ENCODE measurements at places on chromosomes 11 and 22.

DNA sequence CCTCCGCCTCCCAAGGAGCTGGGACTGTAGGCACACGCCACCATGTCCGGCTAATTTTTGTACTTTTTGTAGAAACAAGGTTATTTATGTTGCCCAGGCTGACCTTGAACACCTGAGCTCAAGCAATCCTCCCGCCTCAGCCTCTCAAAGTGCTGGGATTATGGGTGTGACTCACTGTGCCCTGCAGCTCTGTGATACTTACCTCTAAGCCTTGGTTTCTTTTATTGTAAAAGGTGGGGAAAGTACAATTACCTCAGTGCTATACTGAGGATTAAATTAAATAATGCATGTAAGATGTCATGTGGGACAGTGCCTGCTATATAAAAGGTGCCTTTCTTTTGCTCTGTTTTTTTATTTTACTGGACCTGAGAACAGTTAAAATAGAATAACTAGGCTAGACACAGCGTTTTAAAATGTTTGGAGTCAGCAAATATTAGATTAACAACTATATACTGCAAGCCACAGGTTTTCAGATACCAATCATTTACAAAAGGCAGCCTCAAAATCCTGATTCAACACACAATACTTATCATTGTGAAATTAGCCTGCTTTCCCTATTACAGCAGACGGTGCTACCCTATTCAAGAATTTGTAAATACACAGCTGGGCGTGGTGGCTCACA lies 30.0 kb downstream of the PRR14L start:
- no peak for DNase-seq

GRCh38 chr22:41603873-41604332 lies 14.3 kb upstream of the PMM1 start:
- peak; percentile 49 for DNase-seq

- DNase-seq = no peak
Observed at GRCh38 chr11:122804161-122804560, 34.1 kb upstream of the CRTAM start.

DNA sequence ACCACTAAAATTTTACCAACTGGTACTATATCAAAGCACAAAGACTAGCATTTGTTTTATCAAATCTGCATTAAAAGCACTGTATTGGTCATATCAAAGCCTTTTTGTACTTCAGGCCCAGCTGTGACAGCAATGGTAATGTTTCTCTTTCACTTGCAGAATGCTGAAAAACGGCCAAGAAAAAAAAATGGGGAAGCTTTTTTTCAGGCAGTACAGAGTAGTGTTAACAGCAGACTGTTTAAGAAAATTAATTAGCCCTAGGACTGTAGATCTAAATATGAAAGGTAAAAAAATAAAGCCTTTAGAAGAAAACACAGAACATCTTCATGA lies 33.3 kb downstream of the DENND5A start:
- DNase-seq = no peak

- no peak for DNase-seq
Observed at GRCh38 chr11:1500466-1501420, 14.2 kb upstream of the MOB2 start.

- DNase-seq = no peak
Observed at GRCh38 chr11:77175021-77175842, 47.2 kb downstream of the MYO7A start.

DNA sequence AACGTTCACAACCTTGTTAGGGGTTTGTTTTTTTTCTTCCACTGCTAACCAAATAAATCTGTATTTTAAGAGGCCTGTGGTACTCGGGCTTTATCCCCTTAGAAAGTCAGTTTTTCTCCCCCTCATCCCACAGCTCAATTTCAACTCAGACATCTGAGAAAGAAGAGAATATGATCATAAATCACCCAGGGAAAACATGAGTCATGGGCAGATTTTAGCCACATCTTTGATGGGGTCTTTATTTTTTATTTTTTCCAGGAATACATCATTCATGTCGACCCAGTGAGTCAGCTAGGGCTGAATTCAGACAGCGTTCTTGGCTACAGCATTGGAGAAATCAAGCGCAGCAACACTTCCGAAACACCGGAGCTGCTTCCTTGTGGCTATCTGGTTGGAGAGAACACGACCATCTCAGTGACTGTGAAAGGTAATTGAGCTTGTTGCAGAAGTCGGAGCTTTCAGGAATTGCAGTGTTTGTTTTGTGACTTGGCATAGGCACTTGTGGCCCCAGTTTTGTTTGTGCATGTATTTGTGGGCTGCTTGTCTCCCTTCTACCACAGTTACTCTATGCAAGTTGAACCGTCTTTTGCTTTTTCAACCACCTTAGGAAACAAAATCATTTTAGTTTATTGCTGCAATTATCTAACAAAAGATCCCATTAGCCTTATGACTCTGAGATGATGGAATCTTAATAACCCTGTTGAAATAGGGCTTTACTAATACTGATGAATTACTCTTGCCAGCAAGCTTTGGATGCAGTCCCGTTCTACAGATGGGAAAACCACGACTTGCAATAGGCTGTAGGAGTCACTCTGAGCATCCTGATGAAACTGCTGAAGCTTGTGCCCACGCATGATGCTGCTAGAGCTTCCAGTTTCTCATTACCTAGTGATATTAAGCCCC lies 62.7 kb downstream of the DBX1 start:
- DNase-seq = no peak

DNA sequence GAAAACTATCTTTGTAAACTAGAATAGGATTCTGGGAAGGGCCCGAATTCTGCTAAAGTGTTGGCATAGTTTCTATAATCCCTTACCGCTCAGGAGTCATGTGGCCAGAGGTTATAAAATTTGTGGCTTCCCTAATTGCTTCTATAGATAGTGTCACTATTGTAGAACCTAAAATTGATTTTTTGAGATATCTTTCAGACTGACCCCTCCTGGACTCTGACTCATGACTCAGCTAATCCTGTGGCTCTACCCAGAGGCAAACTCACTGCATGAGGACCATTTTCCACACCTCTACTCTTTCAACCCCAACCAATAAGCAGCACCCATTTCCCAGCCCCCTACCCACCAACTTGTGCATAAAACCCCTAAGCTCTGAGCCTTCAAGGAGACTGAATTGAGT lies 61.8 kb upstream of the PRSS23 start:
- no peak for DNase-seq

GRCh38 chr22:29090039-29090438 lies 17.2 kb downstream of the KREMEN1 start:
- DNase-seq = no peak

- DNase-seq = no peak
Observed at GRCh38 chr22:37240240-37240940, 3.7 kb downstream of the RAC2 start.

GRCh38 chr11:1150116-1150515 lies 7.6 kb upstream of the MUC5AC start:
- DNase-seq = no peak

GRCh38 chr11:115581871-115582639 lies 77.8 kb upstream of the CADM1 start:
- no peak for DNase-seq

GRCh38 chr11:35223371-35223796 lies 84.4 kb downstream of the CD44 start:
- no peak for DNase-seq

- DNase-seq = no peak
Observed at GRCh38 chr11:9642894-9643293, 21.0 kb upstream of the SWAP70 start.

- DNase-seq = no peak
Observed at GRCh38 chr22:22935056-22935545, 47.5 kb downstream of the IGLL5 start.

DNA sequence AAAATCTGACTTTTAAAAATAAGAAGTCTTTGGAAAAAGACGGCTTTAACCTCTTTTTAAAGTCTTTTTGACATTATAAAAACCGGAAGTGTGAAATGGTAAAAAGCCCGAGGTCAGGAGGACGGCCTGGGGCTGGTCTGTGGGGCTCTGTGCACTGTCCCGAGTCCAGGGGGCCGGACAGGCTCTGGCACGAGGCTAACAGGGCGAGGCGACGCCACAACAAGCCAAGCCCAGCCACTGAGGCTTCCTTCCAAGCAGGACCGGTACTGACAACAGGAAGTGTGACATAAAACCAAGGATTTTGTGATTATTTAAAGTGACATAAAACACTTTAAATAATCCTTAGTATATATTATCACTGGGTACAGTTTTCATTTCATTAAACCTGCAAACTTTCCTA lies 39.2 kb downstream of the BRD1 start:
- no peak for DNase-seq

DNA sequence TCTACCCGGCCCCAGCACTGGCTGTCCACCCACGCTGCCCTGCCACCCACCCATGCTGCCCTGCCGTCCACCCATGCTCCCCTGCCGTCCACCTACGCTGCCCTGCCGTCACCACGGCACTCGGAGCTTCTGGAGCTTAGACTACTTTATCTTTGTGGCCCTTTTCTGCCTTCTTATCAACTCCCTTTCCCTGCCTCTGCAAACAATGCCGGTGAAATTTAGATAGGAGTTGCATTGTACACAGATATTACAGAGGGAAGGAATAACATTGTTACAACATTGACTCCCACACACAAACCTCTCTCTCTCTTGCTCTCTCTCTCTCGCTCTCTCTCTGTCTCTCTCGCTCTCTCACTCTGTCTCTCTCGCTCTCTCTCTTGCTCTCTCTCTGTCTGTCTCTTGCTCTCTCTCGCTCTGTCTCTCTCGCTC lies 33.7 kb upstream of the BRSK2 start:
- DNase-seq = no peak

DNA sequence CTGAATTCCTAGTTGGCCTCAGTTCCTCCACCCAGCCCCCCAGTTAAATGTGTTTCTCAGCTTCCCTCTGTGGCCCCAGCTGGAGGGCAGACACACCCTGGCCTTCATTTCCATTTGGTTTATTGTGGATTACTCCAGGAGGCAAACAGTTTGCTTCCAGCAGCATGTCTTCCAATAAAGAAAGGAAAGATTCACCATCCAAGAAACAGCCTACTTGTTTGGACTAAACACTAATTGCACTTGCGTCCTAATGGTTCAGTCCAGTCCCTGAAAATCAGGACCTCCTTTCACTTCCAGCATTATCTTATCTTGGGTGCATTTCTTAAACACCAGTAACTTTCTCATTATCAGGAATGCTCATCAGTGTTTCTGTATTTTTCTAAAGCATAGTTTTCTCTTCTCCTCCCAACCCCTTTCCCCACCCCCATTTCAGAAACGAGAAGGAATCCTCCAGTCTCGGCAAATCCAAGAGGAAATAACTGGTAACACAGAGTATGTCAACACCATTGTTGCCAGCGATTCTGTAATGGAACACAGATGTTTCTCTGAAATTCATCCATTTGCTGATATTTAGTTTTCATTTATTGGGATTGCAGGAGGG lies 130.9 kb downstream of the PARVA start:
- DNase-seq = no peak

GRCh38 chr11:25953006-25953405 lies 378.9 kb upstream of the ANO3 start:
- DNase-seq = no peak

DNA sequence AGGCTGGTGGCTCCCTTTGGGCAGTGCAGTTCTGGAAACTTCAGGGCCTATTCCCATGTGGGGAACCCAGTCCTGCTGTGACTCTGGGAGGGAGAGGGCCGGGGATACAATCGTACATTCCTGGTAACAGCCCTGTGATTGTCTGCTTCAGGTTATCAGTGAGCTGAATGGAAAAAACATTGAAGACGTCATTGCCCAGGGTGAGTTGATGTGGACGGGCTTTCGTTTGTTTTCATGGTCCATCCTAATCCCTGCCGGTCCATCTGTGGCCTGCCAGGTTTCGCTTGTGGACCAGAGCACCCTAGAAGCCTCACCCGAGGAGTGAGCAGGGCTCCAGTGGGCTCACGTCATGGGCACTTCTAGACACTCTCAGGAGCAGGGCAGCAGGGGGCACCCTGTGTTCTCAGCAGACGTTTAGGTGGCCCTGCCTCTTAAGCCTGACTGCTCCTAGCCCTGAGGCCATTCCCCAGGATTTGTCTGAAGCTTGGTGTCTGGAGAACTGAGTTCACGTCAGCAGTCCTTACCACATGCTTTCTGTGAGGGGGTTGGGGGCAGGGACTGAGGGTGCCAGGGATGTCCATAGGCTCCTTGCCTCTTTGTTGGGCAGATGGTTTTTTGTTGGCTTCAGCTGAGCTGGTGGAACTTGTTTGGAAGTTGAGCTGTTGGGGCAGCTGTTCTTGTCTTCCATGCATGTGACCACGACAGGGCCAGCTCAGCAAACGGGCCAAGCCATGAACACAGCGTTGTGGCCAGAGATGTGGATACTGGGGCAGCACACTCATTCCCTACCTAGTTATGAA lies 1.9 kb downstream of the RPLP2 start:
- no peak for DNase-seq

DNA sequence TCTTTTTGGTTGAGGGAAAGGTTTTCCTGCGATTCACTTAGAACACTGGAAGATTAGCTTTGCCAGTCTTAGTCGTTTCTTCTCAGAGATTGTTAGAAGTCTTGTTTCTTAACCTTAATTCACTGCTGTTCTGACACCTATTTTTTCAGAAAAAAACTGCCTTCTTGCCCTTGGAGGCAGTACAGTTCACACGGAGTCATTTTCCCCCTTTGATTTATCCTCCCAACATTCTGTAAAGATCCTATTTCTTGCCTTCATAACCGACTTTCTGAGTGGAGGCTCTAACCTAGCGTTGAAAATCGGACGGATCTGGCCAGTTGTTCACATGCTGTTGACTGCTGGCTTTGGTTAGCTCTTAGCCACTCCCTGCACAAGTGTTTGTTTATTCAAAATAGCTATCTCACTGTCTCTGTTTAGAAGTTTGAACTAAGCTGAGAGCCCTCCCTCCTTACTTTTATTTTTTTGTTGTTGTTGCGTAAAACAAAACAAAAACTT lies 737 bp downstream of the BCL2L13 start:
- DNase-seq = no peak

DNA sequence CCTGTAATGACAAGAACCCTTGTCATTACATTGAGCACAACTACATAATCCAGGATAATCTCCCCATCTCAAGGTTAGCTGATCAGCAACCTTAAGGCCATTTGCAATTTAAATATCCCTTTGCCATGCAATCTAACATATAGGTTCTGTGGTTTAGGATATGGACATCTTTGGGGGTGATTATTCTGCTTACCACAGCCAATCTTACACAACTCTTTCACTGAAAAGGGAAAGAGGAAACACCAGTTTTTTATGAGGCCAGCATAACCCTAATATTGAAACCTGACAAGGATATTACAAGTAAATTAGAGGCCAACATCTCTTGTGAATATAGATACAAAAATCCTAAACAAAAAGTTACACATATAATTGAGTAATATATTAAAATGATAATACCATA lies 78.5 kb downstream of the CYP2R1 start:
- DNase-seq = no peak

GRCh38 chr11:76859708-76860227 lies 950 bp upstream of the ACER3 start:
- no peak for DNase-seq

- no peak for DNase-seq
Observed at GRCh38 chr11:119318240-119319135, 1.6 kb upstream of the MCAM start.

- DNase-seq = no peak
Observed at GRCh38 chr22:39820256-39820655, 73.3 kb downstream of the ENTHD1 start.

- no peak for DNase-seq
Observed at GRCh38 chr11:473962-474785, 24.1 kb downstream of the PTDSS2 start.

Measured in stimulated activated CD8-positive, alpha-beta memory T cell treated with anti-CD3 and anti-CD28 coated beads, Interleukin-7, amount 100 ng/mL, for 48 hours (primary cell).